Foreskin fibroblast (primary cell): ENCODE measurements at places on chromosomes 13 and 19.

GRCh38 chr13:64154514-64154913 lies 2738.9 kb upstream of the PCDH20 start:
- peak; percentile 17 for DNase-seq

DNA sequence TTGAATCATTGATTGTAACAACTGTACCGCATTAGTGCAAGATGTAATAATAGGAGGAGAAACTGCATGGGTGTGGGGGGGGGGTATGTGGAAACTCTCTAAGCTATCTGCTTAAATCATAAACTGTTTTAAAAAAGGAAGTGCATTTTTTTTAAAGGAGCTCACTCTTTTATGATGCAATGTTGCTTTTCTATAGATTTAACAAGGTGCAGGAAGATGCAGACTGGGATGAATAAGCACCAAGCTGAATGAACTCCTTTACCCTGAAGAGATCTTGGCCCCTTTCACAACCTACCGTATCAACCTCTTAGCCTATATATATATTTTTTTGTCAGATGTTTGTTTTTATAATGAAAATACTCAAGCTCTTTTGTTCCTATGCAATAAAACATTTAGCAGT lies 95.9 kb downstream of the AKAP11 start:
- DNase-seq, result peak; percentile 34

DNA sequence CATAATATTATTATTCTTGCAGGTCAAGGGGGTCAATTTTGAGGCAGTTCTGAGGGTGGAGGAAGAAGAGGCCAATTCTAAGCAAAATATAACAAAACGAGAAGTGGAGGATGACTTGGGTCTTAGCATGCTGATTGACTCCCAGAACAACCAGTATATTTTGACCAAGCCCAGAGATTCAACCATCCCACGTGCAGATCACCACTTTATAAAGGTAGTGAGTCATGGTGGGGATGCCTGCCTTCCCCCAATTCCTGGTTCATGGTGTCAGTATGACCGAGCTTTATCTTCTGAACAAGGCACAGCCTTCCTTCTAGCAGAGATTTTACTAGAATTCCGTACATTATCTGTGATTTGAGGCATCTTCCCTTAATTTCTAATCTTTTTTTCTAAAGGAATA lies 9.4 kb upstream of the DCUN1D2 start:
- peak; percentile 28 for DNase-seq

GRCh38 chr19:11882606-11883005 lies 5.0 kb upstream of the ZNF69 start:
- no peak for DNase-seq

- DNase-seq, result no peak
Observed at GRCh38 chr13:24234200-24234915, 73.8 kb downstream of the SPATA13 start.

GRCh38 chr13:25059958-25060357 lies 36.0 kb upstream of the PABPC3 start:
- DNase-seq, result no peak

- no peak for DNase-seq
Observed at GRCh38 chr13:26021516-26021915, 30.3 kb downstream of the SHISA2 start.

DNA sequence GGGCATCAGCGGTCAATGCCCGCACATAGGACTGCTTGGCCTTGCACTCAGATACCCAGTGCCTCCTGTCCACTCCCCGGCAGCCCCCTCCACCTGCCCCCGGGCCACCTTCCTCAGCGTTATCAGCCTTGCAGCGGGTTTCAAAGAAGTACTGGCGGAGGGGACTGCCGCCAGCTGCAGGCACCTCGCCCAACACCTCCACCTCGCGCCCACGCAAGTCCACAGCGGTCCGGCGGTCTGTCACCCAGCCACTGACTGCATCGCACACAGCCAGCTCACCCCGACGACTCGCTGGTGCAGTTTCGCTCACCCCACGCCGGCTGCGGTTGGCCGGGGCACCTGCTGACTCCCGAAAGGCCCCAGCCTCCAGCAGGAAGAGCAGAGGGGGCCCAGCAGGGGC lies 3.2 kb downstream of the NTF4 start:
- no peak for DNase-seq

GRCh38 chr13:97986835-97987234 lies 33.4 kb downstream of the IPO5 start:
- DNase-seq, result no peak

- DNase-seq, result peak; percentile 7
Observed at GRCh38 chr13:105616333-105617075, 919.0 kb downstream of the EFNB2 start.

DNA sequence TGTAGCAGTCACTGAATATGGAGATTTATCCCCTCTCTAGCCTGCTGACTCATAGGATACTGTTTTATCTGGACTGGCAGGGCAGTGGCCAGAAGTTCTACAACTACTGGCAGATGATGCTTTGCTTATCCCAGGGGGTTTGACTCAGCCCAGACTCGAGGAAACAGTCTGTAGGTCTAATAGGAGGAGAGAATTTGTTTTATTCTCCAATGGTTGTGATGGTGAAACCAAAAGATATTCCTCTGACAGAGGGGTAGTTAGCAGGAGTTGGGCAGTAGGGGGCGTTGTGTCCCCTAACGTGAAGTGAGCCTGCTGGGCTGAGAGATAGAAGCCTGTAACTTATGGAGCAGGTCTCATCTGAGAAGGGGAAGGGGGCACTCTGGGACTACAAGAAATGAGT lies 74.9 kb downstream of the WTIP start:
- peak; percentile 9 for DNase-seq

DNA sequence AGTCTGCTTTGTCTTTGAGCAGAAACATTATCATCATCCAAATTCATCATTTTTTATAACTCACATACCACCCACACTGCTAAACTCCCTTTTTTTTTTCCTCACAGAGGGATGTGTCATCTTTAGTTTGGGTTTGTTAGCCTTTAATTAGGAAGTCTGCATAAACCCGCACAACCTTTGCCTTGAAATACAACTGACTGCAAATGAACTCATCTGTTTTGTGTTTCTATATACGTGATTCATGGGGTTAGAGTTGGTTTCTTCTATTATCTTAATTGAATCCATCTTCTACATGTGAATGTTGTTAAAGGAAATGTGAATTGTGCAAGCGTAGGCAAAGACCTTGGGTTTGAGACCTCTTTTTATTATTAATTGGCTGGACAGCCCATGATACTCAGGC lies 102.7 kb downstream of the SLAIN1 start:
- peak; percentile 59 for DNase-seq
